ENCODE measurements at places on chromosomes 7 and 10. TPM values are rescaled to one million over a fixed set of nuclear protein-coding genes. Genes with fewer than 3 reads are reported as not detected.

The CDHR3 gene
- 5.1 TPM for total RNA-seq

The SDK1 gene
- 20.0 TPM for total RNA-seq

The C10orf53 gene
- not detected for total RNA-seq

The FKBP9 gene
- 122 TPM for total RNA-seq

DNA sequence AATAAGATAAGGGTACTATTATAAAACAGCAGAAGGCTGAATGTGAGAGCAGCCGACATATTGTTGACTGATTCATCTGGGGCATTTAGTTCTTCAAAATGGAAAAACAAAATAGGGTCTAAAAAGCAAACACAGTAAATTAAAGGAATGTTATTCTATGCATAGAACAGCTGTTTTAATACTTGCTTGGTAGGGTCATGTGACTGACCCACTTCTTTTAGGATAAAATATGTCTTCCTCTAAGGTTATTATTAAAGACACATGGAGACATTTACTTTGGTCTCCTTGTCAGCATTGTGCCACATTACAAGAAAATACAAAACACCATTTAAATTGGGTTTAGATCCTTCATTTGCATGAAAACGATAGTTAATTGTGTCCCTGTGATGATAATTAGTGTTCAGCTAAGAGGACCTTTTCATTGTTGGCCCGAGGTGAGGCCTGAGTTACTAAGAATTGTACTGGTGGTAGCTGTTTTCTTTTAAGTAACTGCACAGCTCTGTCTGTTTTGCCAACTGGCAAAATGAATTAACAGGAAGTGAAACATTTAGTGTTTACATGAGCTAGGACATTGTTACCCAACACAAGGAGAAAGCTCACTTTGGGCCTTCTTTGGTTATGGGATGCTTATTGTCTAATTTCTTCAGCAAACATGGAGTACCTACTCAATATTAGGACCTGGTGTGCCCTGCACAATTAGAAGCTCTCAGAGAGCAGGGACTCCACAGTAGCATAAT lies 764.4 kb downstream of the LRMDA start:
- no peak for DNase-seq

DNA sequence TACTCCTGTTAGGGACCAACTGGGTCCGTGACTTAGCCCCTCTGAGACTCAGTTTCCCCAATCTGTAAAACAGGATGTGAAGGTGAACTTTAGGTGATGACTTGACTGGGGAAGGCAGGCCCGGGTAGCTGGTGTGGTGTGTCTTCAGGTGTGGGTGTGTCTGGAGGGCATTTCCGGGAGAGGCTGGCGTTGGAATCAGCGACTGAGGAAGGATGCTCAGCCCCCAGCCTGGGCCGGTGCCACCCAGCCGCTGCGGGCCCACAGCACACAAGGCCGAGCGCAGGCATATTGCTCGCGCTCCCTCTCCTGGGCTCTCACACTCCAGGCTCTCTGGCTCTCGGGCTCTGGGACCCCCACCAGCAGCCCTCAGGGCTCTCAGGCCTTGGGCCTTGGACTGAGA lies 31.7 kb upstream of the CNPY1 start:
- peak; percentile 63 for DNase-seq

DNA sequence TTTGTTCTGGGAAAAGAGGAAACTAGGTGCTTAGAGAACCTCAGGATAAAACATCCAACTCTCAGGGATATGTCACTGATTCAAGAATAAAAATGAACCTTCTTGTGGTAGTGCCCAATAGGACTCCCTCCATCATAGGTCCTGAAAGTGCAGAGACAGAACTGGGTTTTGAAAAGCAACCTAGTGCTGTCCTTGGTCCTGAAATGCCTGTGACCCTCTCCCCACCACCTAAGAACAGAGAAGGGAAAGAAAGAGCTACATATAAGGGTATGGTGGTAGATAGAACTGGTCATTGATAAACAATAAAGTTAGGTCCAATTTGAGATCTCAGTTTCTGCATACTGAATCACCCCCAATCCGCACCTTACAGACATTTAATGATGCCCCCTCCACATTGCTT lies 953.3 kb downstream of the XPNPEP1 start:
- no peak for DNase-seq

GRCh38 chr7:50728184-50728583 lies 54.5 kb downstream of the GRB10 start:
- no peak for DNase-seq

DNA sequence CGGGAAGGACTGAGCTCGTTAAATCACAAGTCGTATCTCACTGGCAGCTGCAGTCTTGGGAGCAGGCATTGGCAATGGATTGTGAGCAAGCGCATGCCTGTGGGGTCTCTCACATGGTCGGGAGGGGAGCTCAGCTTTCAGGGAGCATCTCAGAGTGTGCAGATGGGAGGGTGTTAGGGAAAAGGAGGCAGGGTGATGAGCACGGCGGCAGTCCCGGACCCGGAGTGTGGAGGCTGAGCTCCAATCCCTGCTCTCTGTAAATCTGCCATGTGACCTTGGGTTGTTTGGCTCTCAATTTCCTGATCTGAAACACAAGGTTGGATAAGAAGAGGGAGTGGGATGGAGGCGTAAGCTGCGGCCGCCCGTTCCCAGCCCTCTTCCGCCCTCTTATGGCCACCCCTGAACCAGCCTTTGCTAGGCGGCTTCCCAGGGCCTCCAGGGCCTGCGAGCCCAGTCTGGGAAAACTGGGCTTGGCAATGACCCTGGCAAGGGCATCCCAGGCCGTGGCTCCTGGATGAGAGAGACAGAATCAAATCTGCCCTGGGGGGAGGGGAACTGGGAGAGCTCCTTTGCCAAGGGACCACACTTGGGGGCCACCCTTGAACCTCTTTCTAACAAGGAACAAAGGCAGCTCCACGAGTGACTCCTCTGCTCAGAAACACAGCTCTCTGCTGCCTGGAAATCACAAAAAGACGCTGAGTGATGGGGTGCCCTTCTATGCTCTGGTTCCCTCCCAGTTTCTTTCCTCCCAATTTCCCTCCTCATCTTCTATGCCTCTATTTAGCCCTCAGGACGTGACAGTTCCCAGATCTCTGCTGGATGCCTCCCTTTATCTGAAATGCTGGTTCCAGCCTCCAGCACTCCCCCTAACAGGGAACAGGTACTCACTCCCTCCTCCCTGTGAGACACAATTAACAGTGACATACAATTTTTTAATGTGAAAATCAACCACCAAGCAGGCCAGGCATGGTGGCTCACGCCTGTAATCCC lies 41.7 kb upstream of the LOXL4 start:
- peak; percentile 91 for DNase-seq

GRCh38 chr10:27527666-27528295 lies 23.7 kb downstream of the RAB18 start:
- DNase-seq = no peak

DNA sequence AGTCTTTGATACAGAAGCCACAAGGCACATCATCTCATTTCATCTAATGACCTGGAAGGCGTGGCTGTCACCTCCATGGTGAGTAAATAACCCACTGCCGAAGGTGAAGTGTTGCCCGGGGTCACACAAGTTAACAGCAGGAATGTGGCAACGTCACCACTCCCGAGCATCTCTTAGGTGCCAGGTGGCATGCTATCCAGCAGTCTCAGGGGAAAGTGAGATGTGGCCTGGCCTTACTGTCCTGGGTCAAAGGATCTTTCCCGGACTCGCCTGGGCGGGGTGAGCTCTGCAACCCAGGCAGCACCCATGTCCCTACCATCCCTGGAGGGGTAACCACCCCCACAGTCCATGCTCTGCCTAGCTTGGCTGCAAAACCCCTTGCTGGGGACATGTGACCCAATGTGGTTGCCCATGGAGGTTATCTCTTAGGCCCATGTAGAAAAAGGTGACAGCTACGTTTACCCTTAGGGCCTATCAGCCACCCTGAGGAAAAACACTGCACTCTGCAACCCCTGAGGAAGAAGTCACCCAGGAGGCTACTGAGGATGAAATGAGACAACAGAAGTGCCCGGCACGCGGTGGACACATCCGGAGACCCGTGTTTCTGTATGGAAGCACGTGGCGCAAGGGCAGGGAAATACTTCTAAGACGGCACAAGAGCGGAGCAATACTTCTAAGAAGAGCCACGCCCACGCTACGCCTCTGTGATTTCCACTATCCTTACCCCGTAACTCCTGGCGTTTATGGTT lies 52.0 kb downstream of the BAIAP2L1 start:
- DNase-seq = no peak

DNA sequence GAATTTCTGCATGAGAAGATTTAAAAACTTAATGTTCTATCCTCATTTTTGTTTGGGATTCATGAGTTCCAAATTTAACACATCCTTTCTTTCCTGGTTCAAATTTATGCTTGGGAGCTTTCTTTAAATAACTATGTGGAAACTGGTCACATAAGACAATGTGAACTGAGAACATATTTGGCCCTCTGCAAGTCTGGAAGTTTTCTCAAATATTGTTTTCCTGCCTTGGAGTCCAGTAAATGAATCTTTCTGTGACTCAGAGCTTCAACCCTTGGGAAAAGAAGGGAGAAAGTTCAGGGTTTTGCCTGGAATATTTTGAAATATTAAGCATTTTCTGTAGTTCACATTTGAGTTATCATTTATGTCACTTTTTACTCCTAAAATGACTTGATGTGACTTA lies 559.0 kb upstream of the NRP1 start:
- DNase-seq = no peak

DNA sequence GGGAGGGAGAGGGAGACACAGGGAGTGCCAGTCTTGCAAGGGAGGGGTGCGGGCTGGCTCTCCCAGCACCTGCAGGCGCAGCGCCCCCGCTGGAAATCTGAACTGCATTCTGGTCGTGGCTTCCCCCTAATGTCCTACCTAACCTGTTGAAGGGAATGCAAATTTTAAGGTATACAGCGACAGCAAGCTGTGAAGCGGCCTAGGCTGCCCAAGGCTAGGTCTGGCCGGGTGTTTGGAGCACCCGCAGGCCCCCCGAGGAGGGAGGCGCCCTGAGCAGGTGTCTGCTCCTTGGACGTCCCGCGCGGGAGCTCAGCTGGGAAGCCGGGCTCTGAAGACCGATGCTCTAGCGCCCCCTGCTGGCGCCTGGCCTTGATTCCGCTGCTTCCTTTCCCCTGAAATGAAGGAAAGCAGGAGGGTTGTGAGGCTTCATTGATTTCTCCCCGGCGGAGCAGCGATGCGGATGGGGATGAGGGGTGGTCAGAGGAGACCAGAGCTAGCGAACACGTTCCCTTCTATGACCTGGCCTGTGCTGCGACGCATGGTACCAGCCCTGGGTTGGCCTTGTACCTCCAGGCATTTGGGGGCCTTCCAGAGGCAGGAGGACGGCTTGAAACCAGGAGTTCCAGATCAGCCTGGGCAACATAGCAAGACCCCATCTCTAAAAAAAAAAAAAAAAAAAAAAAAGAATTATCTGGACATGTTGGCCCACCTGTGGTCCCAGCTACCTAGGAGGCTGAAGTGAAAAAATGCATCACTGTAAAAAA lies 601.3 kb downstream of the GALNT17 start:
- peak; percentile 96 for DNase-seq

DNA sequence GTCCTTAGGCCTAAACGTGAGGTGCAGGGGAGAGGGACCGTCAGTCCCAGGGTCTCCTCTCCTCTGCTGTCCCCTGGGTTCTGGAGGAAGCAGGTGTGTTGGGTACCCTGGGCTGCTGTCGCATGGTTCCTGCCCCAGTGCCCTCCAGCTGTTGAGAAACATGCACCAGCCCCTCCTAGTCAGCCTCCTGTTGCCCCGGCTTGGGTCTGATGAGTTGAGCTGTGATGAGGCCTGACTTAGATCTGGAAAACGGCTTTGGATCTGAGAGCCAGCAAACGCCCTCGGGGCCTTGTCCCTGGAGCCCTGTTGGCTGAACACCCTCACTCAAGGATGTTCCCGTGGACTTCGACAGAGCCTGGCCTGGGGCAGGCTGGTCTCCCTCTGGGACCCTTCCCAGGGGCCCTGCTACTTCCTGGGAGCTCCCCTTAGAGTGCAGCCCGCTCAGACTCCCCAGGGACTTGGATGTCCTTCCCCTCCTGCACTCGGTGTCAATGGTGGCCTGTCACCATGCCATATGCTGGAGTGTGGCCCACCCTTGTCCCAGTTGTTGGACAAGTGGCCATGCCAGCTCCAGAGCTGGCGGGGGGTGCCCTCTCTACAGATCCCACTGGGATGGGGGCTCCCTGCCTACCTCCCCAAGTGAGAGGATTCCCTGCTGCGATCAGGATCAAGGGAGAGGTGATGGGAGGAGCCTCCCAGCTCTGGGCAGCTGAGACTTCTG lies 12.3 kb downstream of the ZNF316 start:
- peak; percentile 46 for DNase-seq

DNA sequence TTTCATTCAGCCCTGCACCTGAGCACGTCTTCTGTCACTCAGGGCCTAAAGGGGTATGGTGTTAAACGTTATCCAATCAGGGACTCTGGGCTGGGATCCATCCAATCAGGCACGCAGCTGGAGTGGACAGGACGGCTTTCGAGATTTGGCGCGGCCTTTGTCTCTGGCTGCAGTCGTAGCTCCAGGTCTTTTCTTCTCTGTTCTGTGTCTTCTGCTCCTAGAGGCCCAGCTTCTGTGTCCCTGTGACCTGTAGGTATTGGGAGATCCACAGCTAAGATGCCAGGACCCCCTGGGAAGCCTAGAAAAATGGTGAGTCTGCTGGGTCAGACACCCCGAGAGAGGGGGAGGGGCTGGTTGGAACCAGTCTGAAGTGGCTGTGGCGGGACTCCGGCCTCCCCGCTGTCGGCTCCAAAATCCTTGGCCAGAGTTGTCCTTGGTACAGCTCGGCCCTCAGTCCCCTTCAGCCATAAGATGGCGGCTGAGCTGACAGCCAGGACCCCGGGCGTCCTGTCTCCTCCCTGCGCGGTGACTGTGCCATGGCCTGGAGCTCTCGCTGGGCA lies 11.7 kb upstream of the ZNF680 start:
- DNase-seq = peak; percentile 77

GRCh38 chr7:19094598-19095352 lies 22.7 kb downstream of the TWIST1 start:
- no peak for DNase-seq

Measured in aorta (tissue), 5 donors.